ENCODE measurements at places on chromosomes 7 and 10. TPM values are rescaled to one million over a fixed set of nuclear protein-coding genes. Genes with fewer than 3 reads are reported as not detected.

DNA sequence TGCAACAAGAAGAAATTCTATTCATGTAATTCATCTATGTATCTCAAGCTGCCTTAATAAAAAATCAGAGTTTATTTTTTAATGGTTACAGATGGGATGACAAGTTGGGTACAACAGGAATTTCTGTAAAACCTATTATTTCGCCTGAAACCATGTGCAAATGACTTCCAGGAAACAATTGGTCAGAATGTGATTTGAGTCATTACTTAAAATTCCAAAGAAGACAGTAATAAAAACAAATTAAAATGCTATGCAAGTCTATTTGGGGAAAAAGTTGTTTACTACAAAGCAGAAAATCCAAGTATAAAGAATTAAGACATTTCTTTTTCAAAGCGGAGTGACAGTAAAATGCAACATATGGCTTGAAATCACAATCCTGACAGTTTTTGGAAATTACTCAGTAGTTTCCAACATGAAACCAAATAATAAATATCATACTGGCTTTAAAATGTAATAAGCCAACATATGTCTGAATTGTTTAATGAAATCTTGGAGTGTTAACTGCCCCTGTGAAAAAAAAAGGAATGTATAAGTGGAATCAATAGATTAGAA lies 41.5 kb upstream of the SEMA3C start:
- DNase-seq: no peak

DNA sequence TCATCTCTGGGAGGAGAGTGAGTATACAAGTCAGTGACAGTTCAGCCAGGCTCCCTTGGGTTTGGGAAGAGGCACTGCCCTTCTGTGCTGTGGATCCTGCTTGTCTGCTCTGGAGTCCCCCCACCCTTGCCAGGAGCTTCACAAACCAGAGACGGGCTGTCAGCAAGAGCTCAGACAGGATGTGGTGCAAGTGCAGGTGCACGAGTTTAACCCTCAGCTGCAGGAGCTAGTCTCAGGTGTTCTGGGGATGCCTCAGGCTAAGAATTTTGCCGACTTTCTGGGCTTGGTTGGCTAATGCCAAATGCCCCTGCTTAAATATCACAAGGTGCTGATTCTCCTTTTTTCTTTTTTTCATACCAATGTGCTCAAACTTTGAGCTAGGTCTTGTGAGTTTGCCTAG lies 22.3 kb downstream of the ZNF783 start:
- DNase-seq: no peak

DNA sequence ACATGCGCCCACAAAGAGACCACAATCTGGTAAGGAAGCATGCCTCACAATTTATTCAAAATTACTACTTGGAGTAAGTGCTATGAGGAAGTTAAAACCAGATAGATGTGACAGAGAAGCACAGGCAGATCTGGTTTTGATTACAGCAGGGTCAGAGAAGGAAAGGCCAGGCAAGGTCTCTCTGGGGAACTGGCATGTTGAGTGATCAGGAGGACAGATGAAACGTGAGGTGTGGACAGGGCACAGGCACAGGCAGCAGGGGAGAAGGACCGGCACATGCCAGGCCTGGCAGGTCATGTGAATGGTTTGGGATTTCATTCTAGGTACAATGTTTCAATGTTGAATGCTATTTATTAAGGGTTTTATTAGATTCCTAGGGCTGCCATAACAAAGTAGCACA lies 51.6 kb downstream of the GPAM start:
- no peak for DNase-seq

The DDIT4 gene
- 69.0 TPM for total RNA-seq

The IGF2BP3 gene
- total RNA-seq: not detected

The PIP4K2A gene
- 26.3 TPM for total RNA-seq

The RBM20 gene
- 92.0 TPM for total RNA-seq

The ELN gene
- 100.0 TPM for total RNA-seq

All from right cardiac atrium (tissue), 5 donors.